ENCODE measurements at places on chromosomes 1 and 21. TPM values are rescaled to one million over a fixed set of nuclear protein-coding genes. Genes with fewer than 3 reads are reported as not detected.

Gene LRIF1
- 17.3 TPM for polyA plus RNA-seq

Gene CYP4A22
- 8.2 TPM for polyA plus RNA-seq

Gene PLPPR4
- polyA plus RNA-seq, result 2.3 TPM

Gene LYPD8
- polyA plus RNA-seq, result not detected

Gene ETV3L
- polyA plus RNA-seq, result not detected

Gene VANGL2
- polyA plus RNA-seq, result 39.3 TPM

Gene KCNQ4
- 2.0 TPM for polyA plus RNA-seq

Gene KRTAP22-2
- not detected for polyA plus RNA-seq

Gene FMO5
- polyA plus RNA-seq, result 10.5 TPM

Gene TRIM46
- polyA plus RNA-seq, result 4.4 TPM

Gene TMOD4
- 1.7 TPM for polyA plus RNA-seq

Gene SPRR2E
- polyA plus RNA-seq, result not detected

Gene HSD3B2
- 3.0 TPM for polyA plus RNA-seq

GRCh38 chr1:67564193-67564592, 120.8 kb upstream of the GADD45A start:
- no peak for DNase-seq

GRCh38 chr1:205545991-205546390, 41.5 kb downstream of the CDK18 start:
- DNase-seq, result no peak

GRCh38 chr1:96487394-96487793, 234.2 kb upstream of the PTBP2 start:
- no peak for DNase-seq

DNA sequence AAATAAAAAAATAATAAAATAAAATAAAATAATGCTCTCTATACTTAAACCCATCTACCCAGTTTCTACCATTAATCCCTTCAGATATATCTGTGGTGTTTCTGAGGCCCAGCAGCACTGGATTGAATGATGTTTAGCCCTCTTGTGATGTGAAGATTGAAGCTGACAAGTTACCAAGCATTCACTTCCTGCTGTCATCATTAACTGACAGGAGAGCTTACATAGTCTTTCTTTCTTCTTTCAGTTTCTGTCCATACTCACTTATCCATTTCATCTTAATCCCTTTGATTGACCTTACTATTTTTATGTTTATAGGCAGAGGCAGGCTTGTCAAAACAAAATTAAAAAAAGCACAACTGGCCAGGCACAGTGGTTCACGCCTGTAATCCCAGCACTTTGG, 38.8 kb upstream of the PGD start:
- DNase-seq, result no peak

GRCh38 chr1:6141592-6141991, 38.5 kb downstream of the CHD5 start:
- no peak for DNase-seq

- no peak for DNase-seq
Measured at GRCh38 chr1:168178227-168178637, 530 bp upstream of the TIPRL start.

DNA sequence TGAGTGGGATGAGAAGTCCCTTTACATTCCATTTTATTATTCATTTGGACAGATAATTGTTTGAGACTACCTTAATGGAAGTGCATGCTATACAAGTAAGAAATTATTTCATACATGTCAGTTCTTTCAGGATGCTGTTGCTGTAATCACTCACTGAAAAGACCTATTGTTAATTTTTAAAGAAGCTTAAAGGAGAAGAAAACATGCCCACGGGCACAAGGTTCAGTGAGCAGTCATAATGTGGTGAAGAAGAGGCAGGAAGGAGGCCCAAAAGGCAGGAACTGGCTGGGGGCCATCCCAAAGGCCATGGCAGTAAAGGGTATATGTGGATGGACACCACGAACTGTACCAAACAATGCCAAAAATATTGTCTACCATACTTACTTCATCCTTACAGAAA, 206.0 kb downstream of the LYPLAL1 start:
- no peak for DNase-seq

DNA sequence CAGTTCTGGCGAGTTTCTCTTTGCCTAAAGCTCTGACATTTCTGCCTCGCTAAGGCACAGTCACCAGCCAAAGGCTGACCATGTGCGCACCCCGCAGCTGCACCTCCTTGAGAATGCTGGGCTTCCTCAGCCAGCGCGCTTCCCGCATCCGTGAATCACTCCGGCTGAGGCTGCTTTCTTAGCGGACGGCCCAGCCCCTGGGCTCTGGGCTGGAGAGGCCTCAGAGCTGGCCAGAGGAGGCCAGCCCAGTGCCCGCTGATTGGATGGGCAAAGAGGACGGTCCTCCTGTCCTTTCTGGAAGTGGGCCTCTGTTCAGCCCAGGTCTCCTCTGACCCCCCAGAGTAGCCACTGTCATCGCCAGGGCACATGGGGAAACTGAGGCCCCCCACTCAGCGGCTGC, 56.1 kb downstream of the PRDM16 start:
- DNase-seq, result no peak

DNA sequence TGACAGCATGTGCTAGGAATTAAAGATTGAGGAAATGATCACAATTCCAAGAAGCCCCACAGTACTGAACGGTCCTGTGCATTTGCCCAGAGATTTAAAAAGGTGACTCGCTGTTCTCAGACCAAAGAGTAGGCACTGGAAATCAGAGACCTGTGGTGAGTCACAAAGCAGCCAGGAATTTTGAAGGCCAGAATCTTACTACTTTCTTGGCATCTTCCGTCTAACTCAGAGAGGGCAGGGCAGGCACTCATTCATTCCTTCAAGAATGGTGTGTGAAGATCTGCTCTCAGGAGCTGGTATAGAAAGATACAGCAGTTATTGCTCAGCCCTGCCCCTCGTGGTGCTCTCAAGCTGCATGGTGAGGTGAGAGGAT, 57.9 kb downstream of the BRINP2 start:
- DNase-seq, result no peak

DNA sequence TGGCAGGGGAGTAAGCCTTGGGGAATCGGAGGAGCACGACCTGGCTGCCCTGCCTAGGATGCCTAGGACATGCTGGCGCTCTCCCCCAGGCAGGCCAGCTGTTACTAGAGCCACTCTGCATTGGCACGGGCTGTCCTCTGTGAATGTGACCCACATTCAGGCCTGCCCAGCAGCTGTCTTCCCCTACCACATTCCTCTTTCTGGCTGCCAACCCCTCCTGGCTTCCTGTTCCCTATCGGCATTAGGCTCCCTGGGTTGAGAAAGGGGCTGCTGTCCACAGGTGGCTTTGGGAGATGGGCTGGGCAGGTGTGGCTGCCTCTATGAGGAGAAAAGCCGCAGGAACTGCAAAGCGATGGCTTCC, 2.3 kb upstream of the NFASC start:
- DNase-seq, result no peak

- no peak for DNase-seq
Measured at GRCh38 chr21:26212220-26212619, 41.6 kb upstream of the APP start.

- no peak for DNase-seq
Measured at GRCh38 chr21:37373539-37373938, 7.0 kb downstream of the DYRK1A start.

- no peak for DNase-seq
Measured at GRCh38 chr1:14479865-14480264, 118.6 kb upstream of the KAZN start.

- DNase-seq, result no peak
Measured at GRCh38 chr1:226433341-226433720, 25.4 kb upstream of the PARP1 start.

Measured in left kidney (tissue), 8 donors.